ENCODE measurements at places on chromosomes 7 and 10.
A peak's percentile ranks its signal among the peaks of the same experiment; 100 is the strongest.

DNA sequence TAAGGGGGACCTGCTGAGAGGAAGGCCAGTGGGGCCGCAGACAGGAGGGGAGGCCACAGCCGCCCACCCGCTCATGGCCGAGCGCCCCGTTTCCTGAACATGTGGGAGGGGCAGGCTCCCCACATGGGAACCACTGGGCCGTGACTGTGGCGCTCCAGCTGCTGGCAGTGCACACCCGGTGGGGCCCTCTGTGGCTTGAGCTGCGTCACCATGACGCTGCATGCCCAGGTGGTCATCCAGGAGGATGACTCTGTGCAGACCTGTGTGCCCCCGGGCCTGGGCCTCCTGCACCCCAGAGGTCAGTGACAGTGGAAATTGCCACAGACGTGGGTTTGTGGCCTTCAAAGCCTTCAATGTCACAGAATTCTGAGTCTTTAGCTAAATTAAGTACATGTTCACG, 85.1 kb downstream of the MGMT start:
- no peak for DNase-seq

- peak; percentile 2 for DNase-seq
Measured at GRCh38 chr10:83166344-83166743, 973.0 kb upstream of the GHITM start.

GRCh38 chr10:119443970-119444660, 98.4 kb downstream of the RGS10 start:
- no peak for DNase-seq

DNA sequence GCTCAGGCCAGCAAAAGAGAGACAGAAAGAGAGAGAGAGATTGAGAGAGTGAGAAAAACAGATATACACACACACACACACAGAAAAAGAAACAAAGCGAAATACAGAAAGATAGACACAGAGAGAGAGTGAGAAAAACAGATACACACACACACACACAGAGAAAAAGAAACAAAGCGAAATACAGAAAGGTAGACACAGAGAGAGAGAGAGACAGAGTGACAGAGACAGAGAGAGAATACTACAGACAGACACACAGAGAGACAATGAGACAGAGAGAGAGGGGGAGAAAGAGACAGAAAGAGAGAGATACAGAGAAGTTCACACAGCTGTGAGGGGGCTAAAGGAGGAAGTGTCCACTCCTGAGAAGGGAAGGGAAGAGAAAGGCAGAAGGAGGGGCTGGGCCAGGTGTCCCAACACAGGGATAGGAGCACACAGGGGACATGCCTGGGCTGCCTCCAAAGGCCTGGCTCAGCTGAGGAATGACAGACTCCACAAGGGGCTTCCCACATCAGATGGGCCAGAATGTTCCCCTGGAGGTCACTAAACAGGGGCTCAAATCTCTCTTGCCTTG, 4.3 kb downstream of the GCK start:
- no peak for DNase-seq

GRCh38 chr7:75962607-75963380, 31.6 kb downstream of the TMEM120A start:
- no peak for DNase-seq

GRCh38 chr10:11074536-11075267, 57.0 kb downstream of the CELF2 start:
- no peak for DNase-seq

- DNase-seq: no peak
Measured at GRCh38 chr7:140273417-140273816, 96.6 kb upstream of the KDM7A start.

Data from A673 (cell line).